ENCODE measurements at places on chromosomes 7 and 10.
A peak's percentile ranks its signal among the peaks of the same experiment; 100 is the strongest.

GRCh38 chr7:18087026-18087686 lies 59.5 kb upstream of the PRPS1L1 start:
- no peak for DNase-seq

- DNase-seq = no peak
Observed at GRCh38 chr7:136911344-136911743, 42.9 kb downstream of the CHRM2 start.

DNA sequence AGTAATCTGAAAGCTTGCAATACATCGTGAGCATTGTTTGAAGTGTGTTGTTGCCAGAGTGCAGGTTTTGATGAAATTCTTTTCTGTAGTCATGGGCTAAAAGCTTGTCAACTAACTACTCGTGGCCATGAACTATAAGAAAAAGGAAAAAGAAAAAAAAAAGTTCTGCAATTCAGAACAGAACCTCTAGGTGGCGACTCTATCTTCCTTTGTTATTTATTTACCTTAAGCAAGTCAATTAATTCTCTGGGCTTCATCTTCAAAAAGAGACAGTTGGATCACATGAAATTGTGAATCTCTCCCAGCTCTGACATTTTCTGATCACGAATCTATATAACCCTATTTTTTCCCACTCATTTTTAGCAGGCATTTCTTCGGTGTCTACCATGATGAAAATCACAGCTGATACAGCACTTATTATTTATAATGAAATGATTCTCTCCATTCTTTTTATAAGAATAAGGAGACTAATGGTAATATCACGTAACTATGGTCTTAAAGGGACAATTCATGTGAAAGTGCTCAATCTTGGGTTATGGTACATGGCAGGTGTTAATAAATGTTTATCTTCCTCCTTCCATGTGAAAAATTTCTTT lies 18.8 kb downstream of the TMEM196 start:
- DNase-seq = no peak

DNA sequence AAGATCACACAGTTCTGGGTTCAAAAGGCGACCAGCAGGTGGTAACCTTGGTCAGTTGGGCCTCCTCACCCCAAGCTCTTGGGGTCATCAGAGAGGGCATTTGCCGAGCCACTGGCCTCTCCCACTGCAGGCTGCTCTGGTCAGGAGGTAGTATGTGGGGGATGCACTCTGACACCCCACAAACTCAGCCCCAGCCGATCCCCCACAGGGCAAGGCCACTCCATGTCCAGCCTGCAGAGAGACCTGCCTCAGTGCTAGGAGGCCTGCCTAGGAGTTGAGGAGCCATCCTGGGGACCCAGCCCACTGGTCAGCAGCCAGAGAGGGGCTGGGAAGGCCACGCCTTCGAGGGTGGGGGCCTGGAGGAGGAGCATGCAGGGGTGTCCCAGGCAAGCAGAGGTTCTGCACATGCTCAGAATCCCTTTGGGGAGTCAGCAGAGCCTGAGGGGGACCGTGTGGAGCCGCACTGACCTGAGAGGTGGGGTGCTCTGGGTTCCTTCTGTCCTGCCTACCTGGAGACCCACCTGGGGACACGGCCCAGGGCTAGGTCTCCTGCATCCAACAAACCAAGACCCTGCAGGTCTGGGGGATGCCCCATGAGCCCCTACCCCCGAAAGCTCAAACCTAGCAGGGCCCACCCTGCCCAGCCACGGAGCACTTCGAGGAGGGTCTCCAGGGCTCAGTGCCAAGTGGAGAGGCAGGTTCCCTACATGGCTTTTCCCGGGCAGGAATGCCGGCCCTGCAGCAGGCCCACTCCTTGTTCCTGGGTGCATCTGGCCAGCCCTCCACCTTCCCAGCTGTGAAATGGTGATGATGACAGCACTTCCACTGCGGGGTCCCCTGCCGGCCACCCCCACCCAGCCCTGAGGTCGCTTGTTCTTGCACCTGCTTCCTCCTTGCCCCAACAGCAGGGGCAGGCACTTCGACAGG lies 58.5 kb downstream of the RASGEF1A start:
- DNase-seq = no peak

- peak; percentile 70 for DNase-seq
Observed at GRCh38 chr7:149790146-149790548, 16.8 kb upstream of the ZNF467 start.

DNA sequence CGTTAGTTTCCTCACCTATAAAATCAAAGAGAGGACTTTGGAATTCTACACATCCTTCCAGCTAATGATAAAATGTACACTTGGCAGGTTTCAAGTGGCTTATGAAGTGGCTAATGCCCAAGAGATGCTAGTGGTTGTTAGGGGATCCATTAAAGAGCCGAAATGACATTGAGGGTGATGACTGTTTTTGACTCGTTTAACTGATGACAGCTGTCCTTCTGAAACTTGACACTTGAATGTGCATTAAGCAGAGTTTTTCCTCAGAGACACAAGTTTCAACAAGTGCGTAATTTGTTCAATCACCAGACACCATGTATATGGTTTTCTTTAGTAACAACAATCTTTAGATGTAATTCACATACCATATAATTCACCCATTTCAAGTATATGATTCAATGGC lies 1.6 kb upstream of the PRF1 start:
- no peak for DNase-seq

DNA sequence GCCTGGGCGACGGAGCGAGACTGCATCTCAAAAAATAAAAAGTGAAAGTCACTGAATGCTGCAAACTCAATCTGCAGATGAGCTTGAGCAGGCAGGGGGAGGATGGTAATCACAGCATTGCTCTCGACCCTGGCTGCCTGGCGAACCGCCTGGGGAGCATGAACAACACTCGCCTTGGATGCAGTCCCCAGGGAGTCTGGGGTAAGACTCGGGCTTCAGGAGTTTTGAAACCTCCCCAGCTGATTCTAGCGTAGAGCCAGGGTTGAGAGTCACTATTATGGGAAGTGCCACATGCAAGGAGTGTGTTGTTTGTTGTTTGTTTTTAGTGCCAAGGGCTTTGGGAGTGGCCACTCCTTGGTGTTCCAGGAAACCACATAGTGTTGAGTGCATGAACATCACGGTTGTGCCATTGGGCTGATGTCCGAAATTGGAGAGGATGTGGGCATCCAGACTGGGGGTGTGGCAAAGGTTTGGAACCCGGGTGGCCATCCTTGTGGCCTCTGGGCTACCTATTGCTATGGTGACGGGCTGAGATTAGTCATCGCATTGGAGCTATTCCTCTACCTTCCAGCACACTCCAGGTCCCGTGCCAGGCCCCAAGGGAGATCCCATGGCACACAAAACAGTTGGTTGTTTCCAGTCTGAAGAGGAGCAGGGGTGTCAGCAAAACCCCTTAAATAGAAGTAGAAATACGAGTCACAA lies 92.6 kb downstream of the RGS10 start:
- no peak for DNase-seq

Measured in activated naive CD8-positive, alpha-beta T cell treated with anti-CD3 and anti-CD28 coated beads, Interleukin-2, amount 50 U/mL, for 24 hours (primary cell).